ENCODE measurements at places on chromosomes 12 and 14.

GRCh38 chr12:39816671-39817185 is 197.1 kb upstream of the ABCD2 start:
- no peak for DNase-seq

- no peak for DNase-seq
Measured at GRCh38 chr12:74957231-74957630, 252.4 kb downstream of the KCNC2 start.

DNA sequence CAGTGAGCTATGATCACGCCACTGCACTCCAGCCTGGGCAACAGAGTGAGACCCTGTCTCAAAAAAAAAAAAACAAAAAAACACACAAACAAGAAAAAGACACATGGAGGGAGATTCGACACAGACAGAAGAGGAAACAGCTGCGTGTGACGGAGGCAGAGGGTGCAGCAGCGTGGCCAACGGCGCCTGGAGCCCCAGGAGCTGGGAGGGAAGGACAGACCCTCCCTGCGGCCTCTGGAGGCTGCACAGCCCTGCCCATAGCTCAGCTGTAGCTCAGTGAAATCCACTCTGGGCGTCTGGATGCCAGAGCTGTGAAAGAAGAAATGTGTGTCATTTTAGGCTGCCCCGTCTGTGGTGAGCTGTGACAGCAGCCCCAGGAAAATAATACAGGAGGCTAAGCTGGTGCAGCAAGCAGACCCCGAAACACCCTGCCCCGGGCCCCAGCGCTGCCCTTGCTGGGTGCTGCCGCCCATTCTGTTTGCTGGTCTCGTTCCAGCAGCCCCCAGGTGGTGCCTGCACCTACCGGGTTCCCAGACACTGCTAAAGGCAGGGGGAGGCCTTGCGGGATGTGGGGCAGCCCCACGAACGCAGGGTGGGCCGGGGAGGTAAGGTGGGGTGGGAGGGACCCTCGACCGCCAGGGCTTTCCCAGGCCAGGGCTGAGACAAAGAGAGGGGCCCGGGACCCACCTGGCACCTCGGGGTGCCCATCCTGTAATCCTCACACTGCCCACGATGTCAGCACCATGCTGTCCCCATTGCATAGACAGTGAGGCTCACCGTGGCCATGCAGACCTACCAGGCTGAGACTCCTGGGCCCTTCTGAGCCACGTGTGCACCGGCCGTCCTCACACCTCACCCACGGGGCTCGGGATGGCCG is 21.2 kb downstream of the GALNT9 start:
- DNase-seq = no peak

DNA sequence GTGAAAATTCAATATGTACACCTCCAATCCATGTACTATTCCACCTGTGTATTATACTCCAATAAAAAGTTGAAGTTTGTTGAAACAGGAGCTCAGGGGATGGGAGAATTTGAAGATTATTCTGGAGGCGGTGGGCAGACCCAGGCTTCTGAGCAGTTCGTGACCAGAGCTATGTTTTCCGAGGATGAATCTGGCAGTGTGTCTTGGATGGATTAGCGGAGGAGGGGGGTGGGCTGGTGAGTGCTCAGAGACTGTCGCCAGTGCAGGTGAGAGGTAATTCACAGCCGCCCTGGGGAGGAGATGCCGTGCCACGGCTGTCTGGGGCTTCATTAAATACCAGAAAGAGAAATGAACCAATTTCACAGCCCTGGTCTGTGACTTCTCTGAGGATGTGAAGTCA is 283.0 kb upstream of the RTL1 start:
- no peak for DNase-seq

DNA sequence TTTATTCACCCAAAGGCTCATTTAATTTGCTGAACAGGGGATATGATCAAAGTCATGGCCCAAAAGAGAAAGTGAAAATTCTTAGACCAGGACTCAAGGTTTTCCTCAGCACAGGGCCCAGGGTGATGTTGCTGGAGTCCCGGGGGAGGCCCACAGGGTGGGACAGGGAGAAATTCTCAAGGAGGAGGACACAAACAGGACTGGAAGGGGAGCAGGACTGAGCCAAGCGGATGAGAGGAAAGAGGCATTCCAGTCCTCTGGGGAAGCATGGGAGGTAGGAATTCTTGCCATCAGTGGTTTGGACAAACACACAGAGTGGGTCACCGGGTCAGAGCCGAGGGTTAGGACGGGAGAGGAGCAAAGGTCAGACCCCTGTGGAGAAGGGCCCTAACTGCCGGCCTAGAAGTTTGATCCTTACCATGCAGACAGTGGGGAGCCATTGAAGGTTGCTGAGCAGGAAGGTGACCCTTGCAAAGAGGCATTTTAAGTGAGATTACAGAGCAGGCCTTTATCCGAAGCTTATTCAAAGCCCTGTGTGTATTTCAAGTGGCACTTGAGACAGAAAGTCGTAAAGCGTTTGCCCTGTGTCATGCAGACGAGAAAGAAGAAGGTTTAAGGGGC is 68.4 kb upstream of the PTGR2 start:
- no peak for DNase-seq

DNA sequence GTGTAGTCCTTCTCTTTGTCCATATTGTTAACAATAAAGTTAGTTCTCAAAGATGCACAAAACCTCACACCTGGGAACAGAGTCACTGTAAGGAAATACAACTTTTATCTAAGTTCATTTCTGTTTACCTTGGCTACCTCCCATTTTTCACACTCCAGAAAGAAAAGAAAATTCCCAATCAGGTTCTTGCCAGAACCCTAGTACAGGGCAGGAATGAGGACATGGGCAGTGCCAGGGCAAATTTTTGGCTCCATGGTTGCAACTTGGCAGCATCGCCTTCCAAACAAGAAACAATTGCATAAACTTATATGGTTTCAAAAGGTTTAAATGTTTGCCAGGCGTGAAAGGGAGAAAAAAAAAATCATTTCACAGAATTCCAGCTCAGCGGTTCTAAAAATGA is 296.3 kb upstream of the PRKD1 start:
- no peak for DNase-seq

DNA sequence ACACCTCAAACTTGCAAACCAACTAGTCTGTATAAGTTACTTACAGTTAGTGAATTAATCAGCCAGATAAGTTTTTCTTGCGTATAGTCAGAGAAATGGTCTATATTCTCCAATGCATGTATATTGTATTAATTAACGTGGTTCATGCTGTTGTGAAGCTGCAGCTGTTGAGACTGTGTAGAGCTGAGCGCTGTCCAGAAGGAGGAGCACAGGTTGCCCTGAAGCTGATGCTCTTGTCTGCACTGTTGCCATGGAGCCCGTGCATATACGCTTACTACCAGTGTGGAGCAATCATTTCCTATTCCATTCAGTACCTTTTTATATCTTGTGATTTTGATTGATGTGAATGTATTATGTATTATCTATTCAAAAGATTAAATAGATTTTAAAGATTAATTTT is 74.3 kb upstream of the ARID2 start:
- DNase-seq = no peak

GRCh38 chr14:81509838-81510452 is 23.7 kb downstream of the SEL1L start:
- no peak for DNase-seq

DNA sequence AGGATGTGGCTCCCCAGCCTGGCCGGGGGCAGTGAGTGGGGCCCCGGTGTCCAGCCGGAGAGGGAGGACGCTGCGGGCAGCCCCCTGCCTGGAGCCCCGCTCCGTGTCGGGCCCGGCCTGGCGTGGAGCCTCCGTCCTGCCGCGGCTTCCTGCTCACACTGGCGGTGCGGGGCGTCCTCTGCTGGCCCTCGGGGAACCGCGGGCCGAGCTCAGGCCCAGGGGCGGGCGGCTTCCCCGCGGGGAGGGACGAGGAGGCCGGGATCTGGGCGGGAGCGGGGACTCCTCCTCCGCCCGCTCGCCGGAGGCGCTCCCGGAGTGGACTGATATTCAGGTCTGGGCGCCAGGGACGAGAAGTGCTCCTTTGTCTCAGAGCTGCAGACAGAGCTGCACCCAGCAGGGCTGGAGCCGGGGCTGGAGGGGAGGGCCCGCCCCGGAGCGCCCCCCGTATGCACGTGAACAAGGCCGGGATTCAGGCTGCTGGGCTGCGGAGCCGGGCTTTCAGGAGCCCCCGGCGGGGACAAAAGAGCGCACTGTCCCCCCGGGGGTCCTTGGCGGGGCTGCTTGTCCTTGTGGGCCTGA is 2.2 kb downstream of the MMP17 start:
- no peak for DNase-seq

DNA sequence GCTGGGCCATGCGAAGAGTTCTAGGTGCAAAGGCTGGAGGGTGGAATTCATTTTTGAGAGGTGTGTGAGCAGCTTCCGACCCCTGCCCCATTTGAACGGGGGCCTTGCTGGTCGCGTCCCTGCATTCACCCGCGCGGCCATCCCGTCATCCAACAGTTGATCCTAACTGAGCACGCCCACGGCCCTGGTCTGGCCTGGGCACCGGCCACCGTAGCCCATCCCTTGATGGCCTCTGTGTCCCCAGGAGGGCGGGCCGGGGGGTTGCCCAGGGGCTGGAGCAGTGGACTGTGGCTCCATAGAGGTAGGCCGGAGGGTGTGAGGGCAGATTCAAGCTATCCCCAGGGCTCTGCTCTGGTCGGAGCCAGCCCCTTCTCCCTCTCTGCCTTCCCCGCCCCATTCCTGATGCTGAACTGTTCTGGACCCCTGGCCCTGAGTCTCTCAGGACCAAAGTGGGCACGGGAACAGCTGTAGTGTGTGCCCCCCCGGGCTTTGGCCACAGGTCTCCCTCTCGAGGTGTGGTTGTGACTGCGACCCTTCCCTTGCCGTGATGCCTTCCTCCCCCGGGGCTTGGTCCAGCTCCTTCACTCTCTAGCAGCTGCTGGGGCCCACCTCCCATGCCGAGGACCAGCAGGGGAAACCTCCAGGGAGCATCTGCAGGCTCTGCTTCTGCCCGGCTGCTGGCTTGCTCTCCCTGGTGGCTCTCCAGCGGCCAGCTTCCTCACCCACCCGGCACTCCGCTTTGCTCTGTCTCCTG is 9.1 kb downstream of the MEG3 start:
- DNase-seq = no peak

DNA sequence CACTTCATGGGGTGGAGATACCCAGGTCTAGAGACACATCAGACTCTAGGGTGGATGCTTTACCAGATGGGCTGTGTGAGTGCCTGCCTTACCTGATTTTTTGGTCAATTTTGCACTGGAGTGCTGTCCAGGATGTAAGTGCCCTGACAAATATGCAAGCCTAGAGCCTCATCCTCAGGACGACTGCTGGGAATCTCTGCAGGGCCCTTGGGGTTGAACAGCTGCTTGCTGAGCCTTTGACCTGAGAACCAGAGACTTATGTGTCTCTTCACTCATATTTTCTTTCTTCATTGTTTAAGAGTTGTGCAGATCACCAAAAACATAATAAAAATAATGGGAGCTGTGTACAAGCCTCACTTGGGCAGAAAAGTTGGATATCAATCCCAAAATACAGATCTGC is 551.5 kb upstream of the ATP2B1 start:
- no peak for DNase-seq

- no peak for DNase-seq
Measured at GRCh38 chr14:32087173-32087861, 10.2 kb downstream of the ARHGAP5 start.

DNA sequence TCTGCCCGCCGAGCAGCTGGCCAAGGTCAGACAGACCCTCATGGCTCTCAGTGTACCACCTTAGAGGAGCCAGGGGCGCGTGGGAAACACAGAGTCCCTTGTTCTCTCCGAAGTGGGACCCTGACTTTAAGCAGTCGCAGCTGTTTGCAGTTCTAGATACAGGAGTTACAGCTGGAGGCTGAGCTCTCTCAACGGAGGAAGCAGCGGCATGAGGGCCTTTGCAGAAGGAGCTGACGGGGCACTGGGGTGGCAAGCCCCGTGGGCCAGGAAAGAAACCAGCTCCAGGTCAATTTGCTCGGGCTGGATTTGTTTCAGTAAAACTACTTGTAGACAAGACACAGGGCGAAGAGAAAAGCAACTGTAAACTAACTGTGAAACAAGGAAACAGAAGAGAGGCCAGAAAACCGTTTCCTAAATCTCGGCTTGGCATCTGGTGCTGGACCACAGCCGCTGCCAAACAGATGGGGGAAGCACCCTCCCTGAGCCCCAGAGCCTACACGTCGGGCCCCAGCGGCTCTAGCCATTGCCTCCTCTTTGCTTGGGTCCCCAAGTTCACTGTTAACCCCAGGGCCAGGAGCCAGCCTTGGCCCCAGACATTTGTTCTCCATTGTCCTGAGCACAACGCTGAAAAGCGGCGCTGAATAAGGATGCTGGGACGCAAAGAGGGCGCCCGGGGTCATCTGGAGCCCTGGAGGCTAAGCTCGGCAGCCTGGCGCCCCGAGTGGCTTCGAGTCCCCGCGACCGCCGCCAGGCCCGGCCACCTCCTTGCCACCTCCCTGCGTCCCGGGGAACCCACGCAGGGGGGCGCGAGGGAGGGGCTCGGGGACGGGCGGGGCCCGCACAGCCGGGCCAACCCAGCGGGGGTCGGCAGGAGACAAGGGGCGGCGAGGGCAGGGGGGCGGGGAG is 914 bp upstream of the PACS2 start:
- DNase-seq = no peak

DNA sequence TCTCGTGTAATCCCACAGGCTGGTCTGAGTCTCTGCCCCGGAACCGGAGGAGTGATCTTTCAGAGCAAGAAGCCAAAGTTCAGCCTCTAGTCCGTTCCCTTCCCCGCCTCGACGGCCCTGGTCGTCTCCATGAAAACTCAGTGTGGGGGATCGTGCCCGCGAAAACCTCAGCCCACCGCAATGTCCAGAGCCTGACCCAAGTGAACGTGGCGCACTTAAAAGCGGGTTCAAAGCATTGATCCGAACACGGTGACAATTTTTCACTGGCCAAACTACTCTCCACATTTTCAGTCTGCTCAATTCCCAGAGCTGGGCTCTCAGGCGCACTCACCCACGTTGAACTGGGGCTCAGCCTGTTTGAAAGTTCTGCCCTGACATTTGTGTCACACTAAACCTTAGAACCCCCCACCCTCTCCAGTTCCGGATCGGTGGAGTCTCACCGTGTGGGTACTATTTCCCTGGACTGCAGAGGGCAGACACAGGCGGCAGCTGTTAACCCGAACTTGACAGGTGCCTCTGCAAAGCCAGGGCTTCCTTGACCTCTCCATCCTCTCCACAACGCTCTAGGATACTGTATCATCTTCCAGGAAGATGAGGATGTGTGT is 886 bp upstream of the PRICKLE1 start:
- no peak for DNase-seq

DNA sequence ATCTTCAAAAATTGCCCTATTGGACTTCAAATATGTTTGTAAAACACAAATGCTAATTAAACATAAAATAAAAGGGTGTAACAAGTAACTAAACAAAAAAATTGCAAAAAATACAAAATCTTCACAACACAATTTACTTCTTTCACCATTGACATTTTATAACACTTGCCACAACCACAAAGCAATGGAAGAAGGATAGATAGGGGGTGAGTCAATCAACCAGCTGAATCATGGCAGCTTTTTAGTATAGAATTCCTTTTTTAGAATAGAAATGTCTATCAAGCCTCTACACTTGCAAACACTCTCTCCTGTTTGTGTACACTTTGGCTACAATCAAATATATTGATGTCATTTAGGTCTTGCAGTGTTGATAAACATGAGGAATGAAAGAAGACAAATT is 232.7 kb downstream of the SLC16A7 start:
- no peak for DNase-seq

- DNase-seq = no peak
Measured at GRCh38 chr14:30553311-30553989, 5.5 kb upstream of the G2E3 start.
